Activated CD4-positive, alpha-beta T cell treated with anti-CD3 and anti-CD28 coated beads, Interleukin-10, Interleukin-2, amounts not matched to agents 100 ng/mL and 50 ng/mL, durations not matched to agents 16 hours and 8 hours (primary cell): ENCODE measurements at places on chromosomes 12 and 14.

- no peak for DNase-seq
Observed at GRCh38 chr14:23423657-23424056, 11.8 kb downstream of the MYH7 start.

GRCh38 chr14:61513986-61514830 lies 181.1 kb upstream of the HIF1A start:
- no peak for DNase-seq

- DNase-seq = no peak
Observed at GRCh38 chr14:55599250-55599879, 19.4 kb downstream of the KTN1 start.

GRCh38 chr14:24162093-24162492 lies 1.0 kb downstream of the IRF9 start:
- no peak for DNase-seq

- no peak for DNase-seq
Observed at GRCh38 chr12:32343496-32343895, 55.9 kb upstream of the FGD4 start.

DNA sequence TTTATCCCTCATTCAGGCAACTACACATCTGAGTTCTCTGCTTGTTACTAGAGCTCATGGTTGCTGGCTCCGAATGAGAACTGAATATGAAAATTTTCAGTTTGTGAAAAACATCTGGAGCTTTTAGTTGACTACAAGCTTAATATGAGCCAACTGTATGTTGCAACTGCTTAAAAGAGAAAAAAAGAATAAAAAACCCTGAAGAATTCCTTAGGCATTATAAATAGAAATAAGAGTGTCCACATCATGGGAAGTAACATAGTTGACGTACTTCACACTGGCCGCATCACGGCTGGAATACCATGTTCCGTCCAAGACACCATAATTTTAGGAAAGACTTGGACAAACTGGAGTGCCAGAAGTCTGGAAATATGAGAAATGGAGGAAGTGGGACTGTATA lies 57.9 kb downstream of the PDE3A start:
- no peak for DNase-seq

DNA sequence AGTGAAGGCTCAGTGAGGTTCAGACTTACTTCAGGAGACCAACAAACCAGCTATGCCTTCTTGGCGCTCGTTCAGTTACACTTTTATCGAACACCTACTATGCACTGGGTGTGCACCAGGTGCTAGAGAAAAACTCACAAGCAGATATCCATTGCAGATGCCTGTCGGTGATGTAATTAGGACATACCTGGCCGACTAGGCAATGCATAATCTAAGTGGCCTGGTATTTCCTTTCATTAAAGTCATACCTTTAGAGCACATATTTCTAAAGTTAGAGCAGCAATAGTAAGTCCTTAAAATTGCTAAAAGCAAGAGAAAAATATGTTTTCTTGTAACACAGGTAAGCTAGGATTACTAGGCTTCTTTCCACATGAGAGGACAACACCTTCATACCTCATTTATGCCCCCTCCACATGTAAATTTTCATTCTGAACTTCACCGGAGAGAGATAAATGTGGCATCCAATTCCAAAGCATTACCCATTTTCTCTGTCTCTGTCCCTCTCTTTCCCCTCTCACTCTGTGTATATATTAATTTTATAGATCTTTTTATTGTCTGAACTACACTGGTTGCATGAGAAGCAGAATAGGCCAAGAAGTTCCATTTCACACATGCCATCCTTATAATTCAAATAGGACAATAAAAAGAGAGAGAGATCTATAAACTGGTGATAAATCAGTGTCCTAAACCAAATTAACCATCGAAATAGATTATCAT lies 242.2 kb downstream of the SPTSSA start:
- no peak for DNase-seq

DNA sequence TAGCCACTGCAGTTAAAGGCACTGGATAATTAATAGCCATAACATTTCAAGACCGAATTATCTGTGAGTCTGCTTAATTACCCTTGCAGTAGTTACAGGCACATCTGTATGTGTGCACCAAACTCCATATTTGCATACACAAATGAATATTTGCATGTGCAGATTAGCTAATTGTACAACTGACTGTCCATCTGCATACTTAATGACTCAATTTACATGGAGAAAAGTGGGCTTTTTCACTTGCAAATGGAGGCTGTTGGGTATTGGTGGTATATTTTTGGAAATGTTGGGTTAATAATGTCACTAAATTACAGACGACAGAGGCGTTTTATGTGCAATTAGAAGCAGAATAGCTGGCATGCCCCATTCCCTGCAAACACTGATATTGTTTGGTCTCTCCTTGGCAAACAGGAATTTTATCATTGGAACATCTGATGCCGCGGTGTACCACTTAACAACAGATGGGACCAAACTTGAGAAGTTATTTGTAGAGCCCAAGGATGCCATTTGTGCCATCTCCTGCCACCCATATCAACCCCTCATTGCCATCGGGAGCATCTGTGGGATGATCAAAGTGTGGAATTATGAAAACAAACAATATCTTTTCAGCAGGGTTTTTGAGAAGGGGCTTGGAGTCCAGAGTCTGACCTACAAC lies 39.6 kb downstream of the CFAP251 start:
- no peak for DNase-seq

DNA sequence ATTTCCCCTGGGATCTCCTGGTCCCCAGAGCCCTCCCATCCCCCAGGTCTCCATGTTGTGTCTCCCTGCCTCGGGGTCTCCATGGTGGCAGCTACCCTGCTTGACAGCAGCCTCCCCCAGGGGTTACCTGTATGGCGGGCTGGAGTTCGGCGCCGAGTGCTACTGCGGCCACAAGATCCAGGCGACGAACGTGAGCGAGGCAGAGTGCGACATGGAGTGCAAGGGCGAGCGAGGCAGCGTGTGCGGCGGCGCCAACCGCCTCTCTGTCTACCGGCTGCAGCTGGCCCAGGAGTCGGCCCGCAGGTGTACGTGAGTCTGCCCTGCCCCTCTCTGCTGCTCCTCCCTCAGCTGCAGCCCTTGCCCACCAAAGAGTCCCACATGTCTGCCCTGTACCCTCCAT lies 80.9 kb downstream of the WSCD2 start:
- no peak for DNase-seq

GRCh38 chr12:106429636-106430035 lies 72.1 kb downstream of the POLR3B start:
- no peak for DNase-seq

DNA sequence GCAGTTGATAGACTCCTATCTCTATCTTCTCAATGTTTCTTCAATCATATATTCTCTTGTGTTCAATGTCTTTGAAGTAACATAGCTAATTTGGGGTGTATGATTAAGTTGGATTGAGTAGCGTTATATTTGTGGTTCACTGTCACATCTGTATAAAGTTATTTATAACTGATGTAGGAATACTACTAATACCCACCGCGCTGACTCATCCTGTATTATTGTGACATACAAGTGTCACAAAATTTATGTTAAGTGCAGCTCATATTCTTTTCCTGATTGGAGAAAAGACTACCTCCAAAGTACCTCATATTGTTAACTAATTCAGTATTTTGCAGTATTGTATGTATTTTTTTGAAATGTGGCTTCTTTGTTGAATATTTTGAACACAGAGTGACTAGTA lies 940.8 kb downstream of the SLC6A15 start:
- no peak for DNase-seq

DNA sequence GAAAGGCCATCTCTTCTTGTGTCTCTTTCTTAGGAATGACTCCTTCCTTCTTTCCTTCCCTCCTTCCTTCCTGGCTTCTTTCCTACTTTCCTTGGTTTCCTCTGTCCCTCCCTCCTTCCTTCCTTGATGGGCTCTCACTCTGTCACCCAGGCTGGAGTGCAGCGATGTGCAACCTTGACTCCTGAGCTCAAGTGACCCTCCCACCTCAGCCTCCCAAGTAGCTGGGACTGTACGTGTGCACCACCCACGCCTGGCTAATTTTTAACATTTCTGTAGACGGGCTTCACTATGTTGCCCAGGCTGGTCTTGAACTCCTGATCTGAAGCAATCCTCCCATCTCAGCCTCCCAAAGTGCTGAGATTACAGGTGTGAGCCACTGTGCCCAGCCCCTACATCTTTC lies 10.9 kb upstream of the P2RX7 start:
- no peak for DNase-seq

- DNase-seq = no peak
Observed at GRCh38 chr12:66683073-66683472, 4.2 kb upstream of the GRIP1 start.
